ENCODE measurements at places on chromosomes 11 and 22. TPM values are rescaled to one million over a fixed set of nuclear protein-coding genes. Genes with fewer than 3 reads are reported as not detected.
A peak's percentile ranks its signal among the peaks of the same experiment; 100 is the strongest.

GRCh38 chr11:2563213-2564007 lies 118.6 kb downstream of the KCNQ1 start:
- DNase-seq: no peak

DNA sequence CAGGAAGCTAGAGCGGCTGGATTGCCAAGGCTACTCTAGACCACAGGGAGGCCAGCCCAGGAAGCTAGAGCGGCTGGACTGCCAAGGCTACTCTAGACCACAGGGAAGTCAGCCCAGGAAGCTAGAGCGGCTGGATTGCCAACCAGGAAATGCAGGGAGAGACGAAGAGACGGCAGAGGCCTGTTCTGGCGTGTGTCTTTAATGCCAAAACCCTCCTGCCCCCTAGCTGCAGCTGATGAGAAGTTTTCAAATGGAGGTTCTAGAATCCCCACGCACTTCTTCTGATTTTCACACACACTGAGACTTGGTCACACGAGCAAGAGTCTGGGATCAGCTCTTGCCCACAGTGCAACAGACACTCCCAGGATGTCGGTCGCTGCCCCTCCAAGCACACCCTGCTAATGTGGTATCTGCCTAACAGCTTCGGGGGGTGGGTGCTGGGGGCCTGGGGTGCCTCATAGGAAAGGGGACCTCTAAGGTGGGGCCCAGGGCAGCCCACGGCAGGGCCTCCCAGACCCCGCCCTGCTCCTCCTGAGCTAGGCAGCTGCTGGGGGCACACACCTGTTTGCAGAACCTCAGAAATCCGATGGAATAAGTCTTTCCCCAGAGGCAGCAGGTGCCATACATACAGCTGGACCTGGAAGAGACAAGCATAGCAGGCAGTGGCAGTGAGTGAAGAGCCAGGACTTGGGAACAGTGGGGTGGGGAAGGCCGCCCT lies 28.5 kb downstream of the MAFF start:
- DNase-seq: peak; percentile 36

DNA sequence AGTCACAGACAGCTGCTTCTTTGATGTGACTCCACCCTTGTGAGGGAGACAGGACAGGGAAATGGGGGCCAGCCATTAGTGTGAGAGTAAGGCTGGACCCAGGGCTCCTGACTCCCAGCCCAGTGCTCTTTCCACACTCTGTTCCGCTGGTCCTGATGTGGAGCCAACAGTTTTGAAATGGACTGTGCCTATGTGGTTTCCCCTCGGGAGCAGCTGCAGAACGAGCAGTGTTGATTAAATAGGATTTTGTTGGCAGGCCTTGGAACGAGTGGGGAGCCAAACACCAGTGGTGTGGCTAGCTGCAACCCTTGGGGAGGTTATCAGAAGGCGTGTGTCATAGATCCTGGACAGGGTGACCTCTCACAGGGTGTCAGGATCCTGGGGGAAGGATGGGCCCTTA lies 66.5 kb upstream of the AMPD3 start:
- DNase-seq: no peak

DNA sequence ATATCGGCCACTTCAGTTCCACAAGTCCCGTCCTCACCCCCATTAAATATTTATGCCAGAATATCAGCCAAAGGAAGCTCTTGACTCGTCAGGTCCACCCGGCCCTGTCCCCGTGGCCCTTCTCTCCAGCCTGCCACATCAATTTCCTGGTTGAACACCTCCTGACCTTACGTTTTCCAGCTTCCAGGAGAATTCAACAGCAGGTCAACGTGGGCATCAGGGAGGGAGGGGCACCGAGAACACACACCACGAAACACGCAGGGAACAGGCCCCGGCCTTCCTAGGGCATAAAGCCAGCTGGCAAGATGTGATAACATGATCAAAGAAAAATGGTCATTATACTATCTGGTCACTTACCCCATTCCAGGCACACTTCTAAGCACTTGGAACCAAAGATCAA lies 15.3 kb downstream of the SULT4A1 start:
- DNase-seq: no peak

GRCh38 chr11:71482746-71483364 lies 29.9 kb downstream of the NADSYN1 start:
- no peak for DNase-seq

GRCh38 chr11:33634291-33634834 lies 66.3 kb downstream of the C11orf91 start:
- no peak for DNase-seq

- DNase-seq: no peak
These were observed 57.9 kb upstream of the TOP3B start for GRCh38 chr22:22040472-22040871.

DNA sequence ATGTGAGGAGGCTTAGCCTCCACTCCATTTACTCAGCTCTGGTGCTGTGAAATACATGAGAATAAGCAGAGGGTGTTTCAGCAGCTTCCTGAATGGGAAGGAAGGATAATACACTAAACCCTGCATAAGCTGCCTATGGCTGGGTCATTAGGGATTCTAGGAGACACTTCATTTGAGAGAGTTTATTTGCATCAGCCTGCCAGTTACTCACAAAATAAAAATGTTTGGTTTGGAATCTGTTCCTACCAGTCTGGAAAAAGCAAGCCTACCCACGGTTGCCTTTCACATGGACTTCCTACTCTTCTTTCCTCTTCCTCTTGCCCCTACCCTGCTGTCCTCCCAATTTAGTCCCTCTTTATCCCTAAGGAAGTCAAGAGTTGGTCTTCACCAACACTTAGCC lies 20.5 kb downstream of the SLC1A2 start:
- no peak for DNase-seq

DNA sequence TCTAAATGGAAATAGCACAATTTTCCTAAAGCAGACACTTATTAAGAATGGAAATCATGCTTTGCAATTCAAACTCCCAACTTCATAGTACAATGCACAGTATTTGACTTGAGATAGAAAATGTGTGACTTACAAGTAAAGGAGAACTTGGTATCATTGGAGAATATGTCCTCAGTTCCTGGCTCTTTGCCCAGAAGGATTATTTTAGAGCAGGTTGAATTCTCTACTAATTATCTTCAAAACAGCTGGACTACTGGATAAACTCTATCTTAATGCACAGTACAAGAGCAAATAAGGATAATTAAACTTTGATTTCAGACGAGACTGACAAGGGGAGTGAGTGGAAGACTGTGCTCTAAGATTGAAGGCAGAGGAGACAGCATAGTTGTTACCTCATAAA lies 839.4 kb downstream of the OPCML start:
- no peak for DNase-seq

- no peak for DNase-seq
These were observed 26.3 kb upstream of the HMGXB4 start for GRCh38 chr22:35230839-35231584.

DNA sequence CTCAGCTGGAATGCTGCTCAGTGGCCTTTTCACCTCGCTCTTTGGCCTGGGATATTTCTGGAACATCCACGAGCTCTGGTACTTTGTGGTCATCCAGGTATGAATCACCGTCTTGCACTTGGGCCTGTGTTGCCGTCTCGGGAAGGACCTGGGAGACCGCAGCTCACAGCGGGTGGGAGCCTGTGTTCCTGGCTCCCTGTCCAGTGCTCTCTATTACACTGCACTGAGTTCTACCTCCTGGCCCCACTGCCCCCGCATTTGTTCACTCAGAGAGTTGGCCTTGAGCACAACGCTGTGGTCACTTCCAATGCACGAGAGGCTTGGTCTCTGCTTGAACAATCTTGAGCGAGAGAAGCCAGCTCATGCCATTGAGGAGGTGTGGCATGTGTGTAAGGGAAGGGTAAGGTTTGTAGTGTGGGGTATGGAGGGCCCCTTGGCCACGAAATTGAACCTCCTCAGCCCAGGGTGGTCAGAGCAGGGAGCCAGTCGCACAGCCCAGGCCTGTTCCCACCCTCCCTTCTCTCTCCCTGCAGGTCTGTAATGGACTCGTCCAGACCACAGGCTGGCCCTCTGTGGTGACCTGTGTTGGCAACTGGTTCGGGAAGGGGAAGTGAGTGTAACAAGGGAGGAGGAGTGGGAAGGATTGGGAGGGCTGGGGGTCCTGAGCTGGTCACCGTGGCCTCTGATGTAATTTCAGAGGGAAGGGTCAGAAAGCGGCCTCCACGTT lies 16.2 kb downstream of the SLC37A2 start:
- no peak for DNase-seq

The OR5A1 gene
- total RNA-seq: not detected

The ARFGAP2 gene
- total RNA-seq: 87.5 TPM

The ISX gene
- not detected for total RNA-seq

The SYT8 gene
- total RNA-seq: 1.7 TPM

The C11orf65 gene
- 1.1 TPM for total RNA-seq

The MAP4K2 gene
- total RNA-seq: 12.5 TPM

Data from kidney (tissue), 22 donors.